Activated T-helper 2 cell treated with anti-CD3 and anti-CD28 coated beads, Interferon-gamma antibody, Interleukin-2, Interleukin-4, amounts not matched to agents 10 μg/mL and 5 μg/mL and 100 μg/mL, durations not matched to agents 14 hours and 24 hours and 36 hours (primary cell): ENCODE measurements at places on chromosomes 4 and X. TPM values are rescaled to one million over a fixed set of nuclear protein-coding genes. Genes with fewer than 3 reads are reported as not detected.

- H3K4me1 ChIP-seq, result no peaks in the 10 kb centered on the region
- H3K27ac ChIP-seq, result no peak overlapping the region
- no peak overlapping the region for H3K4me3 ChIP-seq
- no peaks in the 10 kb centered on the region for H3K36me3 ChIP-seq
- H3K27me3 ChIP-seq, result no peaks in the 10 kb centered on the region
- DNase-seq, result no peak
These were observed 195.6 kb upstream of the TACR3 start for GRCh38 chr4:103915224-103915869.

GRCh38 chr4:102493794-102494193 is 7.4 kb upstream of the NFKB1 start:
- no peak overlapping the region for H3K4me3 ChIP-seq
- no peaks in the 10 kb centered on the region for H3K27me3 ChIP-seq
- peaks cover 21% of the 10 kb centered on the region for H3K4me1 ChIP-seq
- peaks cover 4% of the 10 kb centered on the region for H3K36me3 ChIP-seq

DNA sequence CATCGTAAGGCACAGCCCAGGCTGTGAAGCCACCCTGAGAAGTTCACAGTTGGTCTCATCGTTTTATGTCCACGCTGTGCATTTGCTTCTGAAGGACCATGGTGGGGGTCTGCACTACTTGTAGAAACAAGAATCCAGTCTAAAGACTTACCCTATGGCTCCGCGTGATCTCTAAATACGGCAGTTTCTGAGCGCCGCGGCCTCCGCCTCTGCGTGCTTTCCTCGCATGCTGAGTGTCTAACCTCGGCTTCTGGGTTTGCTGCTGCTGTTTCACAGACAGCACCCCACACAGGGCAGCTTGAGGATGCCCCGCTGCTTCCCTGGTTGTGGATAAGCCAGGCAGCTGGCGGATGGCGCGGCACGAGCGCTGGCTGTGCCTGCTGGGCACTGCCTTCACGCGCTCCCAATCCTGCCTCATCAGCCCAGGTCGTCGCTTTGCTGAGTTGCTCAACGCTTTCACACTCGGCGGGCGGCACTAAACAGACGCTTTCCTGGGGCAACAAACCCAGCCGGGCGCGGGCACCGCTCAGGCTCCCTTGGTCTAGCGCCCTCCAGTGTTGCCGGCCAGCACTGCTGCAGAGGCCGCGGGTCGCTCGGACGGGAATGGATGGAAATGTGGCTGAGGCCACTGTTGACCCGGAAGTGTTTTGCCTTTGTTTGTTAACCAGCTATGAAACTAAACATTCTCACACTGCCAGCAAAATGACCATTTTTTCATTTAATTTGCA is 39.2 kb downstream of the FGFRL1 start:
- H3K27me3 ChIP-seq, result peaks cover 16% of the 10 kb centered on the region
- DNase-seq, result no peak
- no peak overlapping the region for H3K27ac ChIP-seq
- no peaks in the 10 kb centered on the region for H3K36me3 ChIP-seq
- no peak overlapping the region for H3K4me3 ChIP-seq

- H3K27ac ChIP-seq, result no peak overlapping the region
- no peaks in the 10 kb centered on the region for H3K27me3 ChIP-seq
- no peak overlapping the region for H3K4me3 ChIP-seq
- no peak for DNase-seq
- H3K36me3 ChIP-seq, result no peaks in the 10 kb centered on the region
These were observed 12.7 kb upstream of the STARD8 start for GRCh38 chrX:68634649-68635227.

DNA sequence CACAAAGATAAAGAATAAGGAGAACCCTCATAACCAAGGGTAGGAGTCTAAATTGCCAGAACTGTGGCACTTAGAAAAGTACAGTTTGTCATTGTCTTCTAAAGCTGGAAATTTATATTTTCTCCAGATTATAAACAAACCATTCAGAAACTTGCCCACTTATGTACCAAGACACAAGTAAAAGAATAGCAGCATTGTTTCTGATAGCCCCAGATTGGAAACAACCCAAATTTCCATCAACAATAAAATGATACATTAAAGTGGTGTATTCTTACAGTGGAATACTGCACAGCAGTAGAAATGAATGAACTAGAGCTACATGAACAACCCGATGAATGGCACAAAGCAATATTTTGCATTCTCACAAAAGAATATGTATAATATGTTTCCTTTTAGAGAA is 63.1 kb upstream of the PDHA1 start:
- DNase-seq, result no peak
- no peak overlapping the region for H3K4me3 ChIP-seq
- peaks cover 3% of the 10 kb centered on the region for H3K27me3 ChIP-seq

The XKRX gene
- total RNA-seq, result 0.23 and 0.25 TPM in 2 replicates

The ADGRG2 gene
- total RNA-seq, result 0.02 TPM in 1 of 2 replicates, not detected in the other
